ENCODE measurements at places on chromosomes 4 and X.

- DNase-seq, result no peak
Observed at GRCh38 chr4:87075876-87076275, 141.1 kb downstream of the AFF1 start.

- DNase-seq, result no peak
Observed at GRCh38 chr4:113513382-113513781, 248.2 kb downstream of the CAMK2D start.

GRCh38 chr4:140637836-140638235 is 69.1 kb upstream of the UCP1 start:
- no peak for DNase-seq

DNA sequence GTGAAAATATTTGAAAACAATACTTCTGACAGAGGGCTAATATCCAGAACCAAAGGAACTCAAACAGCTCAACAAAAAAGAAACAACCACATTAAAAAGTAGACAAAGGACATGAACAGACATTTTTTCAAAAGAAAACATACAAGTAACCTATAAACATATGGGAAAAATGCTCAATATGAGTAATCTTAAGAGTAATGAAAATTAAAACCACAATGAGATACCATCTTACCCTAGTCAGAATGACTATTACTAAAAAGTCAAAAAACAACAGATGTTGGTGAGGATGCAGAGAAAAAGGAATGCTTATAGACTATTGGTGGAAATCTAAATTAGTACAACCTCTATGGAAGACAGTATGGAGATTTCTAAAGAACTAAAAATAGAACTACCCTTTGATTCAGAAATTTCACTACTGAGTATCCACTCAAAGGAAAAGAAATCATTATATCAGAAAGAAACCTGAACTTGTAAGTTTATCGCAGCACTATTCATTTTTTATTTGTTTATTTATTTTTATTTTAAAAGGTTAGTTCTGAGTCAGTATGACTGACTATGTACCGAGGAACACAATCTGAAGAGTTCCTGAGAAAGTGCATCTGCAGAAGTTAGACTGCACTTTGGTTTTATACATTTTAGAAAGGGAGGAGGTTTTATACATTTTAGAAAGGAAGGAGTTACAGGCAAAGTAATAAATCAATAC is 231.3 kb downstream of the INPP4B start:
- peak; percentile 51 for DNase-seq

DNA sequence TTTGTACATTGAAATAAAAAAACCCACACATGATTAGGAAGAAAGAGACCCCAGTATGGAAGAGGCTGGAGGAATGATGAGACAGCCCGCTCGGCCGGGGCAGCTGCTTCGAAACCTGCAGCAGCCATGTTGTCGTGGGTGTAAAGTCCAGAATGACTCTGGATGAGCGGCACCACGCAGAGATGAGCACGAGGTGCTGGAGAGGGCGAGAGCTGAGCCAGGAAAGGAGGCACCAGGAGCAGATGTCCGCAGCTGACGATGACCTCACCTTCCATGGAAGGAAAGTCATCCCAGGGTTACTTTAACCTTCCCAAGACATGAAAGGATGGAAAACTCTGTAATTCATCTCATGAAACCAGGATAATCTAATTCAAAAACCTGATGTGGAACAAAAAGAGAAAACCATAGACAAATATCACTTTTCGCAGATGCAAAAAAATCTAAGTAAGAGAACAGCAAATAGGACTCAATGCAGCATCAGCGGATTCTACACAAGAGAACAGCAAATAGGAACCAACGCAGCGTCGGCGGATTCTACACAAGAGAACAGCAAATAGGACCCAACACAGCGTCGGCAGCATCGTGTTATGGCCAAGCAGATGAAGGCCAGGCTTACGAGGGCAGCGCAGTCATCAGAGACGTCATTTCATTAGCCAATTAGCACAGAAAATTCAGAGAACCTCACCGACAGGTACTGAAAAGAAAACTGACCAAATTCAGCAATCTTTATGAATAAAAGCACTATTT is 25.9 kb upstream of the SPON2 start:
- DNase-seq, result no peak

DNA sequence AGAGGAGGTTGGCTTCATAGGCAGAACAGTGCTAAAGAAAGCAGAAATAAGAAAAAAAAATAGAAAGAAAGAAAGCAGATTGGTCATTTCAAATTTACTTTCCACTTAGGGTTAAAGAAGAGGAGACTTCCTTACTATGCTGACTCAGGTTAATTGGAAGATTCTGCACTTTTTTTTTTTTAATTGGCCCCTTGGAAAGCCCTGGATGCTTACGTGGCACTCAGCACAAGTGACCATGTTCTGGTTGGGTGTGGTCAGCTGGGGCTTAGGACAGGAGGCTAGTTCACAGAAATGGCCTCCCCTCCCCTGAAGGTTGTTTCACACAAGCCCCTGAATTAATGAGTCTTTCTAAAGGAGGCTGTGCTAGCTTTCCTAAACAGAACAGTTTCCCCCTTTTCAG is 14.5 kb downstream of the MAGEA9B start:
- no peak for DNase-seq

DNA sequence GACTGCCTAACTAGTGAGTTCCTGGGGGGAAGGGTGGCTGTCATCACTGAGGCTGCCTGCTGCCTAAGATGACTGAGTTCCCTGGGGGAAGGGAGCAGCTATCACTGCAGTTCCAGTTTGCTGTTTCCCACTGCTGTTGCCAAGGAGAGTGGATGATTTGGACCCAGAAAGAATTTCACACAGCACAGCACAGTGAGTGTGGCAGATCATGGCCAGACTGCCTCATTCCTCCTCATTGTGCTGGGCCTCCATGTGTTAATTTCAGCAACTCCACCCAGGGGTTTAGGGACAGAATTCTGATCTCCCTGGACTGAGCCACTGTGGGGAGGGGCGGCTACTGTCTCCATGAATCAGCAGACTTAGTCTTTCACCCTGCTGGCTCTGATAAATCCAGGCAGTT is 125.0 kb downstream of the TEX13C start:
- DNase-seq, result no peak

- no peak for DNase-seq
Observed at GRCh38 chr4:111530446-111530845, 614.8 kb upstream of the FAM241A start.

GRCh38 chrX:40996886-40997530 is 88.2 kb upstream of the USP9X start:
- DNase-seq, result peak; percentile 84

DNA sequence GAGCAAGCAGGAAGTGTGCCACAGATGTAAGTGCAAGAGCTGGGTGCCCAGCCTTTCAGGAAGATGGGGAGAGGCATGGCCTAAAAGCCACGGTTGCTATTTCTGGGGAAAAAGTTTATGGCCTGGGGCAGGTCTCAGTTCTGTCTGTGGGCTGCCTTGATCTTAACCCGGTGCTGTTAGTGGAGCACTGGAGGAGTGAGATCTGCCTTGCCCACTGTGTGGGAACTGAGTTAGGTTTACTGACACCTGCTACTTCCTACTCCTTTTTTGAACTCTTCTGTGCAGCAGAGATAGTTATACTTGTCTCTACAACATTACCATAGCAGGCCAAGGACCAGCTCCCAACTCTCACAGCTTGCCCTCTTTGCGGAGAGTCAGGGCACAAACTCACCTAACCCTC is 76.5 kb downstream of the ITM2A start:
- DNase-seq, result no peak

- peak; percentile 43 for DNase-seq
Observed at GRCh38 chr4:62709618-62710252, 1509.6 kb downstream of the ADGRL3 start.

- DNase-seq, result no peak
Observed at GRCh38 chrX:129618997-129619396, 35.8 kb downstream of the APLN start.

- DNase-seq, result no peak
Observed at GRCh38 chrX:153622661-153623309, 23.8 kb upstream of the CCNQ start.

GRCh38 chr4:84901173-84901572 is 65.3 kb downstream of the WDFY3 start:
- no peak for DNase-seq

DNA sequence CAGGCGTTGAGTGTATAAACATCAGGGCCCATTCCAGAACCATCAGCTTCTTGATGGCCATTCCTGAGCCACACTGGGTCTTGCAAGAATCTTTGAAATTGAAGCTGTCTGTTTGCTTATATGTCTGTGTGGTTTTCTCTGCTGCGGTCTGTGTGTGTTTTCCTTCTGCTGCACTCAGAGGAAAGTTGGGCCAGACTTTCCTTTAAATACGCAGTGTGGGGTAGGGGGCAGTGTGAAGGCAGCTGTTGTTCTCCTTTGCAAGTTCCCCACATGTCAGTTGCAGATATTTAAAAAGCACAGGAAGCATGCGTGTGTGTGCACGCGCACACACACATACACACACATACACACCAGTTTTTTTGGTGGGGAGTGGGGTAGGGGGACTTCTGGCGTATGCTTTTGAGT is 32.1 kb downstream of the CCKAR start:
- DNase-seq, result peak; percentile 84

DNA sequence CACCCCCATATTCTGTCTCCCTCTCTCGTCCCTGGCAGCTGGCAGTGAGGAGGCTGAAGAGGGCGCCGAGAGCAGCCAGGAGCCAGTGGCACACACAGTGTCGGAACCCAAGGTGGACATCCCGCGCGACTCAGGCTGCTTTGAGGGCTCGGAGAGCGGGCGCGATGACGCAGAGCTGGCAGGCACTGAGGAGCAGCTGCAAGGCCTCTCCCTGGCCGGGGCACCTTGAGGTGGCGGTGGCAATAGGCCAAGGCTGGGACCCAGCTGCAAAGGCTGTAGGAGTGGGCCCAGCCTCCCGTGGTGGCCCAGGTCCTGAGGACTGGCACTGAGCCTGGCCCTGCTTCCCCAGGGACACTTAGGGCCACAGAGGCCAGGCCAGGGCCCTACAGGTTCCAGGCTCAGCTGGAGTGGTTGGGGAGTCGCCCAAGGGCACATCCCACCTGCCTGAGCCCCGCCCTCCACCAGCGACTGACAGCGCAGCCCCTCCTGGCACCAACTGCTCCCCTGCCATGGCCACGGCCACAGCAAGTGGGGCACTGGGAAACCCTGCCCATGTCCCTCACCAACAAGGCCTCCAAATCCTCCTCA is 13.9 kb downstream of the SASH3 start:
- DNase-seq, result no peak

GRCh38 chr4:108361446-108361820 is 192.7 kb upstream of the LEF1 start:
- DNase-seq, result no peak

DNA sequence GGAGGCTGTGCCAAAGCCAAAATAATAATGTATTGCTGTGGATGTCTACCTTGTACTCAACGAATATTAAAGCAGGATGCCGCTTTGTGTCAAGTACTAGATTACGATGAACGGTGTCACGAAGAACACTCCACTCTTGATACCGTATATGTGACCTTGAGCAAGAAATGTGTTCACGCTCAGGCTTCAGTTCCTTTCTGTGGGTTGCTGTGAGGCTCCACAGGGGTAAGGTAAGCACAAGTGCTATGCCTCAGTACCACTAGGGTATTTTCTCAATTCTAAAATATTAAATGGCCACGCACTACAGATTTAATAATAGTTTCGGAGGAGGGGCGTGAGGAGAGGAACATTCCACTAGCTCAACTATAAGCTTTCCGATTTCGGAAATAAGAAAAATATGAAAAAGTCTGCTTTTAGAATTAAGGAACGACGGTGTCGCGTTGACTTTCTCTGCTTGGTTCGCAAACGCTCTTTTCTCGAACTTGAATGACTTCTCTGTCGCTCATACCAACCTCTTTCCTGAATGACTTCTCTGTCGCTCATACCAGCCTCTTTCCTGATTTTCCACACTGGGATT is 607 bp upstream of the SCOC start:
- peak; percentile 39 for DNase-seq

GRCh38 chr4:186910385-186910784 is 186.7 kb upstream of the FAT1 start:
- no peak for DNase-seq

GRCh38 chr4:5142726-5143125 is 91.4 kb downstream of the STK32B start:
- DNase-seq, result peak; percentile 38

- DNase-seq, result no peak
Observed at GRCh38 chrX:74211911-74212310, 92.1 kb upstream of the ZCCHC13 start.

DNA sequence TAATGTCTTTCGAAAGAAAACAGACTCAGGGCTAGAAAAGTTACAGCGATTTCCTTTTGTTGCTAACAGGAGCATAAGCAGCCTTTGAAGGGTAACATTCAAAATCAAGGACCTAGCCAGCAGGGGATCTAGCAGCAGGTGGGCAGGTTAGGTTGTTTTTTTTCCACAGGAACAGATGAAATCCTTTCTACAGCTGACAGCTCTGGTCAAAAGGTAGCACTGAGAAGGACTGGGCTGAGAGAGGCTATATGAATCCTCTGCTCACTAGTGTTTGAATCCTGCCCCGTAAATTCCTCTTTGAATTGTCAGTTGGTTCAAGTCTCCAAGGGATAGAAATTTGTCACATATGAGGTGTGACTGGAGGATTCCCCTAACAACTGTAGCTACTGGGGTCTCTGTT is 188.2 kb downstream of the SH2D1A start:
- no peak for DNase-seq

- peak; percentile 97 for DNase-seq
Observed at GRCh38 chr4:151169223-151169622, 69.8 kb downstream of the RPS3A start.

DNA sequence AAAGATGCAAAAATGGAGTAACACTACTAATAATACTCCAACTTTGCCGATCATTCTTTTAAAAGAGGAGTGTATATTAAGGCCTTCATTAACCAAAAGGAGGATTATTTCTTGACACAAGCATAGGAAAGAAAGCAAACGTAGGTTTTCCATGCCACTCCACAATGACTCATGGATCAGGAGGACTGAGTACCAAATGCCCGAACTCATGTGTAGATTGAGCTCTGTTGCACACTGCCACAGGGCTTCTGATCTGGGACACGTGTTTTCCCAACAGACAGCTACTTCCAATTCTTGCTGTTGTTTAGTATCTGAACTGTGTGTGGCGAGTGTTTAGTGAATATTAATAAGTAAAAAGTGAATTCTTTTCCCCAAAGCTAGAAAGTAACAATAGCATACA is 131.2 kb downstream of the LDB2 start:
- no peak for DNase-seq

- no peak for DNase-seq
Observed at GRCh38 chr4:41620594-41621256, 82.8 kb downstream of the LIMCH1 start.

Measured in astrocyte of the spinal cord (primary cell).